Activated T-helper 17 cell treated with anti-CD3 and anti-CD28 coated beads, Interleukin-2, amount 50 U/mL, for 72 hours (primary cell): ENCODE measurements at places on chromosomes 7 and 10. TPM values are rescaled to one million over a fixed set of nuclear protein-coding genes. Genes with fewer than 3 reads are reported as not detected.

Gene ANKRD1
- total RNA-seq: not detected

Gene SPDYE18
- not detected for total RNA-seq

Gene CTTNBP2
- 0.40 TPM for total RNA-seq

Gene SNCG
- total RNA-seq: not detected

Gene CALML5
- total RNA-seq: not detected

Gene POLR2J2
- total RNA-seq: 34.1 TPM

Gene UCMA
- total RNA-seq: not detected

Gene PILRA
- 2.7 TPM for total RNA-seq

Gene ADAM12
- total RNA-seq: 25.5 TPM

Gene POLR2J
- total RNA-seq: 74.2 TPM

Gene PRF1
- 22.5 TPM for total RNA-seq

Gene CTAGE15
- 2.7 TPM for total RNA-seq

Gene ZNF3
- total RNA-seq: 17.1 TPM

Gene TDRD1
- 0.09 TPM for total RNA-seq

Gene RNF32
- 2.0 TPM for total RNA-seq

Gene VSTM2A
- total RNA-seq: not detected

Gene PDAP1
- total RNA-seq: 129 TPM

Gene EVX1
- not detected for total RNA-seq

Gene LRRTM3
- total RNA-seq: not detected

Gene HABP2
- not detected for total RNA-seq

Gene TMEM178B
- total RNA-seq: 2.1 TPM

Gene NXPH1
- total RNA-seq: not detected

Gene ZNF365
- 0.15 TPM for total RNA-seq

Gene PTN
- not detected for total RNA-seq

Gene GATA3
- 25.2 TPM for total RNA-seq

Gene TSPAN13
- 2.5 TPM for total RNA-seq
